ENCODE measurements at places on chromosomes 1 and 21. TPM values are rescaled to one million over a fixed set of nuclear protein-coding genes. Genes with fewer than 3 reads are reported as not detected.

Gene CNIH3
- total RNA-seq, result 1.5 TPM

- no peak for DNase-seq
Measured at GRCh38 chr1:94823116-94823515, 3.0 kb downstream of the SLC44A3 start.

DNA sequence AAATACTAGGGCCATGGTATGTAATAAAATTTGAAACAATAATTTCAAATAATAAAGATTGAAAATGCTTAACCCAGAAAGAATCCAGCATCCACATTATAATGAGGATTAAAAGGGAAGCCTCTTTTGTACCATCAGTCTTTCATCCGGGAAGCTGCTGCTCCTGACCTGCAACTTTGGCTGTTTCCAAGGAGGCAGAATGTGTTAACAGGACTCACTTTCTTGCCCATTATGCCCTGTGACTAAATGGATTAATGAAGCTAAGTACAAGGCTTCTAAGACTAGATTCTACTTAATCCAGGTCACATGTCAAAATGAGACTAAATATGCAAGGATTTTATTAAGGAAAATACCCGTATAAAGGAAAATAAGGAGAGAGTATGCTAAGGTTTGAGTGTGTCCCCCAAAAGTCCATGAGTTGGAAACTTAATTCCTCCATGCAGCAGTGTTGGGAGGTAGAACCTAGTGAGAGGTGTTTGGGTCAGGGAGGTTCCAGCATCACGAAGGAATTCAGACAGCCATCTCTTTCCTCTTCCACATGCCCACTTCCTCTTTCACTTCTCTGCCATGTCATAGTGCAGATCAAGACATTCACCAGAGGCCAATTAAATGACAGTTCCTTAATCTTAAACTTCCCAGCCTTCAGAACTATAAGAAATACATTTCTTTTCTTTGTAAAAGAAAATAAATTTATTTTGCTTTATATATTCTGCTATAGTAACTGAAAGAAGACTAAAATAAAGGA lies 27.7 kb downstream of the FMO2 start:
- DNase-seq, result no peak

DNA sequence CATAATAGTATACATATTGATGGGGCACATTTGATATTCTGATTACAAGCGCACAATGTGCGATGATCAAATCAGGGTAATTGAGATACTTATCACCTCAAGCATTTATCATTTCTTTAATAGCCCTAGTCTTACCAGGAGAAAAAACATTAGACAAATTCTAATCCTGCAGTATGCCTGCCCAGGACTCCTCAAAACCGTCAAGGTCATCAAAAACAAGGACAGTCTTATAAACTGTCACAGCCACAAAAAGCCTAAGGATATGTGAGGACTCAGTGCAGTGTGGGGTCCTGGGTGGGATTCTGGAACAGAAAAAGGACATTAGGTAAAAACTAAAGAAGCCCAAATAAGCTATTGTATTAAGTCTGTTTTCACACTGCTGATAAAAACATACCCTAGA lies 19.1 kb downstream of the CAPN9 start:
- DNase-seq, result no peak

GRCh38 chr1:200960948-200961340 lies 62.6 kb downstream of the KIF21B start:
- DNase-seq, result peak; percentile 10

- DNase-seq, result no peak
Measured at GRCh38 chr1:212814537-212815334, 23.0 kb downstream of the TATDN3 start.

- no peak for DNase-seq
Measured at GRCh38 chr1:158563853-158564252, 6.5 kb downstream of the OR6P1 start.

- no peak for DNase-seq
Measured at GRCh38 chr1:8970870-8971337, 25.2 kb downstream of the CA6 start.

DNA sequence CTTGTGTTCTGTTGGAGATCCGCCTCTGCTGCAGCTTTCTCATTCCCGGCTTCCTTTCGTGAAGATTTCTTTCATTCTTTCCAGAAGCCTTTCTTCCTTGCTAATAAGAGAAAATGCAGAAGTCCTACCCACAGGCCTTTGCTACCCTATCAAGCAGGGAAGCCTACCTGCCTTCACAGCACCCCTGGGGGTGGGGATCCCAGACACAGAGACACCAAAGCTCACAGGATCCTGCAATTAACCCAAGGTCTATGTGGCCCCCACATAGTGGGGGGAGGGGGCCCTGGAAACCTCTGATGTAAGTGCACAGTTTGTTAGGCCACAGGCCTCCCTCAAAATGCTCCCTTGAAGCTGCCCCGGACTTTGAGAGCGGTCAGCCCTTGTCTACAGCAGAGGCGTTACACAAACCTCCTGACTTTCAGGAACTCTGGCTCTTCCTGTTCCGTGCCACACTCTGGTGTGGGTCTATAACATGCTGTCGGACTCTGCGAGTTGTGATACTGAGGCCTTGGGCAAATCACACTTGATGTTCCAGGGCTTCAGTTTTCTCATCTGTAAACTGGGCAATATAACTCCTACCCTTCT lies 31.2 kb downstream of the NKAIN1 start:
- no peak for DNase-seq

Gene SMIM11
- 20.8 TPM for total RNA-seq

DNA sequence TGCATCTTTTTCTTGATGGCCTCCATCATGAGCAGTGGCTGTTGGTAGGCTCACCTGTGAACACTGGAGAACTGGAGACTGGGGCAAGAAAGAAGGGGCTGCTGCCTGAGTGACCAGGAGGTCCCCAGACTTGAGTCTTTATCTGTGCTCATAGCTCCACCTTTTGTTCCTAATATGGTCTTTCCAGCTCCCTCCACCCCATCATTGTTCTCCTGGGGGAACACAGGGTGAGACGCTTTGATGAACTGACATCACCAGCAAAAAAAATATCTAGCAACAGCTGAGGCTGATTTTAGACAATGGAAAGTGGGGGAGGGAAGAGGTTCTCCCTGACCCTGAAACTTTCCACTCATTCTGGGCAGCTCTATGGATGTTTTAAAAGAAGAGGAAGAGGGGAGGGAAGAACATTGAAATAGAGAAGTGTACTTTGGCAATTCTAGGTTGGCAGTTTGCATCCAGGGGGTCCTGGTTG lies at the start of gene TPM3:
Gene TPM3 (minus strand): TSS at position 111 of the 472 bp plus-strand sequence. CDS start 82 bp downstream, at position 29.
- DNase-seq, result no peak

Gene LRRC7
- 0.58 TPM for total RNA-seq

Gene TNNI3K
- not detected for total RNA-seq

Gene RRP1B
- 29.0 TPM for total RNA-seq

- no peak for DNase-seq
Measured at GRCh38 chr1:18732686-18733085, 102.0 kb downstream of the PAX7 start.

DNA sequence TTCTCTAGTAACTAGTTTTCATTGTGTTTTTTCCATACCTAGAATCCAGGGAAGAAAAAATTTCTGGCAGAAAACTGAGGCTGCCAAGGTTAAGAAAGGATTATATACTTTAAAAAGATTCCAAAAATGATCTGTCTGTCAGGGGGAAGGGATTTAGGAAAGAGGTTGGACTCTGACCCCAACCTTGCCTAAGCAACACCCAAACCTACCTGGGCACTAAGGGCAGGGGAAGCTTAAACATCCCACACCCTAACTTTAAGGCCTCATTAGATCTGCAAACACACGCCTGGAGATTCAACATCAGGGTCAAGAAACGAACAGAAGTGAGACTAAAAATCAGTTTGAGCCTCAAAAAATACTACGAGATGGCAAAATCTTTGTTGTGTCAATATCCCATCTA lies 19.4 kb downstream of the KDM5B start:
- DNase-seq, result no peak

Gene CYP4A11
- total RNA-seq, result not detected

DNA sequence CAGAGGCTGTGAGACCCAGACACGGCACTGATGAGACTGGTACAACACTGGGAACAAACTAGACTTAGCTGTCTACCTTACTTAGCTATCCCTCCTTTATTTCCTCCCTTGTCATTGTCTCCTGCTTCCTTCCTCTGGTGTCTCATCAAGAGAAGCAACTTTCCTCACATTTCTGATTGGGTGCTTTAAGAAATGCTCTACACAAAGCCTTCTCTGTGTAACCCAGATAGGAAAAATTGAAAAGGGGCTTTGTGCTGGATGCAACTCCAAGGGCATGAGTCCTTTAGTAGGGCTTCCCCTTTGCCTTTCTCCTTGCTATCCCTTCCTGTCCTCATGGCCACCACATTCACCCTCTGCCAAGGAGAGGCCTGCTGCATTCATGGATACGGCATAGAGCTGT lies 274.5 kb downstream of the VAV3 start:
- no peak for DNase-seq

Gene FHAD1
- total RNA-seq, result not detected

DNA sequence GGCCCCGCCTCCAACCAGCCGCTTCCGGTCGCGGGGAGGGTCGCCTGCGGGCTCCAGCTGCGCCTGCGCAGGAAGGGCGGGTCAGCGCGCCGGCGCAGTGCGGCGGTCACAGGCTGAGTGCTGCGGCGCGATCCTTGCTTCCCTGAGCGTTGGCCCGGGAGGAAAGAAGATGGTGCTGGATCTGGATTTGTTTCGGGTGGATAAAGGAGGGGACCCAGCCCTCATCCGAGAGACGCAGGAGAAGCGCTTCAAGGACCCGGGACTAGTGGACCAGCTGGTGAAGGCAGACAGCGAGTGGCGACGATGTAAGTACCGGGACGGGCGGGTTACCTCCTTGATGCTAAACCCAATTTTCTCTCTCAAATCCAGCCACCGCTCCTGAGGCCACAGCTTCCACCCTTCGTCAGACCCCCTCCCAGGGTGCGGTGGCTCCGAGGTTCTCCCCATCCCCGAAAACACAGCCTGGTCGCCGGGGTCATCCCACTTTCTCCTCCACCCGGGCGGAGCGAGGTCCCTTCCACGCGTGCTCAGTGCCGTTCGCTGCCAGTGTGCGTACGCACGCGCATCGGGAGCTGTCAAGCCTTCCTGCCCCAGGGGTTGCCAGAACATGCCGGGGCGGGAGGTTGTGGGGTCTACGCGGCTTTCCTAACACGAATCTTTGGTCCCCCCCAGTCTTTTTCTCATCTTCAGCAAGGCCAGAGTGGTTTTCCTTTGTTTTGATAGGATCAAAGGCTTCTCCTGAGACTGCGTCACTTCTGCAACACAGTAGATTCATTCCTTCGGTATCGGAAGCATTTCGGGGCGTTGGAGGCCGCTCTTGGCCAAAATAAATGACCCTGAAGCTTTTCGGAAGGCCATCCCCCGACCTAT lies at the start of gene SARS1:
Gene SARS1 (plus strand): TSS at position 95 of the 870 bp plus-strand sequence. CDS start 75 bp downstream, at position 170.
- no peak for DNase-seq

GRCh38 chr1:19811206-19811851 lies 3.8 kb downstream of the RNF186 start:
- DNase-seq, result no peak

- DNase-seq, result no peak
Measured at GRCh38 chr1:115059316-115059715, 29.7 kb downstream of the TSHB start.

Gene NGF
- total RNA-seq, result 41.4 TPM

GRCh38 chr1:206908038-206908437 lies 10.8 kb downstream of the IL24 start:
- no peak for DNase-seq

Gene LTN1
- total RNA-seq, result 26.1 TPM

DNA sequence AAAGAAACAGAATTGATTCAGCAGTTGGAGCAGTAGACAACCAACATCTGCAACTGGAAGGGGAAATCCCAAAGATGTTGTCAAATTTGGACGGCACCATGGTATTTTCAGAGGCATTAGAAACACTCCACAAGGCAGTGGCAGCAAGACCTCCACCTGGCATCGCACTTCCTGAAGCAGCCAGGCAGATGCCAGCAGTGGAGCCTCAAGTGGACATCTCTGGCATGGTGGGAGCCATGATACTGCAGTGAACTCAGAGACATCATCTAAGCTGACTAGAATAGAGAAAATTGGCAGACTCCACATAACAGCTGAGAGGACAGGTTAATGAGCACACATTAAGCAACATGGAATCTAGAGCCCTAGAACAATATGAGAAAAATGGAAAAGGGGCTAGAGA lies 33.9 kb upstream of the RGS8 start:
- DNase-seq, result no peak

Gene TRPM2
- not detected for total RNA-seq

- DNase-seq, result no peak
Measured at GRCh38 chr1:9611716-9612115, 23.0 kb downstream of the TMEM201 start.

- DNase-seq, result no peak
Measured at GRCh38 chr1:93625582-93626327, 55.9 kb downstream of the BCAR3 start.

- no peak for DNase-seq
Measured at GRCh38 chr21:35426469-35426868, 377.4 kb upstream of the RUNX1 start.

GRCh38 chr1:239237912-239238311 lies 148.5 kb upstream of the CHRM3 start:
- no peak for DNase-seq

DNA sequence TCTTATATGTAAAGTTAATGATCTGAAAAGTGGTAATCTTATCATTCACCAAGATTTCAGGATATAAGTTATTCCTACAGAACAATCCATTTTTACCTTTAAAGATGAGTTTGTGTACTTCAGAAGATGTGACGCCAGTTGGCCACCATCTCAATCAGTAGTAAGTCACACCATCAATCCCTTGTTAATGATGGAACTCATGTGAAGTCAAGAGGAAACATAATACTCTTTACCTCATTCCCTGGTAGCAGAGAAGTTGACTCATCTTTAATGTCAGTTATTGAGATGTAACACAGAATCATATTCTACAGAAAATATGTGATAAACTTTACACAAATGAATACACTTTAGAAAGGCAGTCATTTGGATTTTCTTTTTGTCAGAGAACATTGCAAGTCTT lies 38.2 kb downstream of the MRPL39 start:
- DNase-seq, result no peak

Gene FCMR
- total RNA-seq, result not detected

Gene FAM151A
- total RNA-seq, result not detected

GRCh38 chr1:11281518-11282331 lies 8.7 kb downstream of the UBIAD1 start:
- no peak for DNase-seq

DNA sequence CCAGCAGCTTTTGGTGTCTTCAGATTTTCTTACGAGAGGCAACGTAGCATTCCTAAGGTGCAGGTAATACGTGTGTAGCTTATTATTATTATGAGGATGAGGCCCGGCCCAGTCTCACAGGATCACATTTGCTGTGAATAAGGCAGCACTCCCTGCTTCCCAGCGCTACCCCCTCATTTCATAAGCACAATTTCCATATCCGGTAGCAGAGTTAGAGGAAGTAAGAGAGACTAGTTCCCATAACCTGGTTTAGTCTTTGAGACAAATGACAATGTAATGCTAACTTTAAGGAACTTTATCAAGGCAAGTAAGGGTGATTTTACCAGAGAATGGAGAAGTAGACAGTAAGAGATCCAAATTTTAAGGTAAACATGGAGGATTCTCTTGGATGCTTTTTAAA lies 14.6 kb upstream of the LMO4 start:
- no peak for DNase-seq

- DNase-seq, result no peak
Measured at GRCh38 chr1:198558402-198558801, 17.9 kb upstream of the ATP6V1G3 start.
